Left kidney (tissue), 8 donors: ENCODE measurements at places on chromosomes 6 and 20. TPM values are rescaled to one million over a fixed set of nuclear protein-coding genes. Genes with fewer than 3 reads are reported as not detected.

- DNase-seq, result no peak
These were observed 955.4 kb upstream of the ADGRB3 start for GRCh38 chr6:67679566-67680296.

DNA sequence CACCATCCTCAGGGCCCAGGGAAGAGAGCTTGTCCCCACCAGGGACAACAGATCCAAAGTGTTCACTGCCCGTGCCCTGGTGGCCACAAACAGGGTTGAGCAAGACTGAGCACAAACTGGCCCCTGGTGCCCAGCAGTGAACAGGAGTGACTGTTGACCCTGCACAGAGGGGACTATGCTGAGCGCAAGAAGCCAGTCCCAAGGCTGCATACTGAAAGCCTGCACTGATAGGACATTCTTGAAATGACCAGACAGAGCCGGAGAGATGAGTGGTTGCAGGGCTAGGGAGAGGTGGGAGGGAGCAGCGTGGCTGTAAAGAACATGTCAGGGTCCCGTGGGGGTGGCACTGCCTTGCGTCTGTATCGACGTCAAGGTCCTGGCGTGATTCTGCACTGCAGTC is 2.9 kb upstream of the FNDC11 start:
- DNase-seq, result no peak

DNA sequence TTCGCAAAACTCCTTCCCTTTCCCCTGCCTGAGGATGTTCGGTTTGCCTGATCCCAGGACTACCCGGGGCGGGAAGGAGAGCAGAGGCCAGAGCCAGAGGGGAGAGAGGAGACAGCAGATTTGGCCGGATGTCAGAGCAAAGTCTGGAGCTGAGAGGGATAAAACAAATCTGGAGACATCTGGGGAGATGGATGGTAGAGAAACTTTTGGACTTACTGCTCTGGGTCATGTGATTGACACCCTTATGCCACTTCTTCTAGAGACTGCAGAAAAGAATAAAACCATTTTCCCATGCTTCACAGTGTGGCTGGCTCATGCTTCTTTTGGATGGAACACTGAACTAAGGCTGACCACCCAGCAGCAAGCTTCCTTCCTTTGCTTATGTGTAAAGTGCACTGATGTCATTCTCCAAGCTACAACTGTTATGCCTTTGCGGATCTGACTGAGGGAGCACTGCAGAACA is 174.7 kb downstream of the FOXC1 start:
- DNase-seq, result no peak

GRCh38 chr20:49245921-49246740 is 26.9 kb downstream of the DDX27 start:
- DNase-seq, result peak; percentile 29

DNA sequence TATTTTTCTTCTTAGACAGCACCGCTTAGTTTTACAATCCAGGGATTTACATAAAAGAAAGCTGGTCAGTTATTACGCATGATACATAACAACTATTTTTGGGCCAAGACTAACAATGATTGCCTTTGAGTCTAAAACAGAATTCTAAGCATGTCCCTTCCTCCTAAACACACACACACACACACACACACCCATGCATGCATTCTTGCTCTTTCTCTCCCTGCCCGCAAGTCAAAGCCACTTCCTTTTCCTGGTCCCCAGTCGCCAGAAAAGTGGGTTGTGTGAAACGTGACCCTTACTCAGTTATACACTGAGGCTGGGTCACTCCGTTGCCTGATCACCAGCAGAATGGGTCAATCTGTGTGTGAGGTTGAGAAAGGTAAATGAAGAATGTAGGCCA is 31.4 kb downstream of the FYN start:
- no peak for DNase-seq

DNA sequence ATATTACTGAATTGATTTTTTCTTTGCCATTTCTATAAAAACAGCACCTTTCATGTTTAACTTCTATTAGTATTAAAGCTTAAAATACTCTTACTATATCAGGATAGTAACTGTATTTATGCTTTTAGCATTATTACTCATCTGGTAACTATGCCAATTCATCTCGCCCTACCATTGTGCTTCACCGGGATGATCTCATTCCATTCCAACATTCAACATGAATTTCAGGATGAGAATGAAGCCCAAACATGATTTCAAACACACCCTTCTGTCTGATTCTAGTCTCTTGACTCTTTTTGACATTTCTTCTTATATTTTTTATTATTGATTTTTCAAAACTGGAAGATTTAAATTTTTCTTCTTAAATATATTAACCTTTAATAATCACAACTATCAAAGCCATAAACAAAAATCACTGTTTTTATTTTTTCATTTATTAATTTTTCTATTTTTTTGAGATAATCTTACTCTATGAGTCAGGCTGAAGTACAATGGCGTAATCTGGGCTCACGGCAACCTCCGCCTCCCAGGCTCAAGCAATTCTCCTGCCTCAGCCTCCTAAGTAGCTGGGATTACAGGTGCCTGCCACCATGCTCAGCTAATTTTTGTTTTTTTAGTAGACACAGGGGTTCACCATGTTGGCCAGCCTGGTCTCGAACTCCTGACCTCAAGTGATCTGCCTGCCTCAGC is 46.7 kb downstream of the GJA1 start:
- DNase-seq, result no peak

ENPP1 gene
- polyA plus RNA-seq, result 25.9 TPM

TSBP1 gene
- 0.27 TPM for polyA plus RNA-seq
